ENCODE measurements at places on chromosomes 13 and 19.

DNA sequence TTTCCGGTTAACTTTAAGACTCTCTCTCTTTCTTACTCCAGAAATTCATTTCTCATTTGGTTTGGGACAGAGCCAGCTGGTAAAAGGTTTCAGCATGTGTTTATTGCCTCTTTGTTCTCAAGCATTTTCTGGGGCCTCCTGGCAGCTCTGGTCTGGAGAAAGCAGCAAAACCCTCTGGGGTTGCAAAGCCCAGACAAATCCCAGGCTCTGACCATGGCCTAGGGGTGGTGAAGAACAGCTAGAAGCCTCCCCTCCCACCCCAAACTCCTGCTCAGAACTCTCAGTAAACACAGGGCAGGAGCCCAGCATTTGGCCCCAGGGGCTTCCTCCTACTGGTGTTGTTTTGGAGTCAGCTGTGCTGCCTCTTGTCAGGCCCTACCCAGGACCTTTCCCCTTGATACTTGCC lies 124.2 kb upstream of the SERP2 start:
- no peak for DNase-seq

DNA sequence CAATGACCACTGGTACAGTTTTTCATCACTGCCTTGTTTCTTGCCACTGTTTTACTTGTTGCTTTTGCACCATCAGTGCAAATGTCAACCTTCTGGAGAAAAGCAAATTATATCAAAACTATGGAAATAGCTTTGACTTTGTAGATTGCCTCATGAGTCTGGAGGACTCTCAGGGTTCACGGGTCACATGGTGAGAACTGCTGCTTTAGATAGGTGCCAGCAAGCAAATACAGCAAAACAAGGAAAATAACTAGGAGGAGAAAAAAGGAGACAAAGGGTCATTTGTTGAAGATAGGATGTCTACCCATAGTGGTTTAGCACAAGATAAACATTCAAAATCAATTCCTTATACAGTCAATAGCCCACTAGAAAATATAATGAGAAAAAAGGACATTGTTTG lies 33.1 kb downstream of the POLR1D start:
- no peak for DNase-seq

DNA sequence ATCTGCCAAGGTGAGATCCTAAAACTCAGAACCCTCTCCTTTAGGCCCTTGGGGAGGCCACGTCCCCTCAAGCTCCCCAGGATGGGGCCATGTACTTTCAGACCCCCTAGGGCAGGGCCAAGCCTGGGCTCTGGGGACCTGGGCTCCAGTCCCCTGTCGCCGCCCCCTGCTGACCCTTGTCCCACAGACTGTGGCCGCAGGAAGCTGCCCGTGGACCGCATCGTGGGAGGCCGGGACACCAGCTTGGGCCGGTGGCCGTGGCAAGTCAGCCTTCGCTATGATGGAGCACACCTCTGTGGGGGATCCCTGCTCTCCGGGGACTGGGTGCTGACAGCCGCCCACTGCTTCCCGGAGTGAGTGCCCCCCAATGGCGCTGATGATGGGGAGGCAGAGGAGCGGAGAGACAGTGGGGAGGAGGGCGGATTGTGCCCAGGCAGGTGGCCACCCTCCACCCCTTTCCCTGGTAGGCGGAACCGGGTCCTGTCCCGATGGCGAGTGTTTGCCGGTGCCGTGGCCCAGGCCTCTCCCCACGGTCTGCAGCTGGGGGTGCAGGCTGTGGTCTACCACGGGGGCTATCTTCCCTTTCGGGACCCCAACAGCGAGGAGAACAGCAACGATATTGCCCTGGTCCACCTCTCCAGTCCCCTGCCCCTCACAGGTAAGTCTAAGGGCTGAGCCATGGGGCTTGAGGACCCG lies 18.8 kb downstream of the HPN start:
- DNase-seq, result no peak

- DNase-seq, result no peak
Observed at GRCh38 chr13:50611117-50611781, 232.2 kb downstream of the DLEU7 start.

DNA sequence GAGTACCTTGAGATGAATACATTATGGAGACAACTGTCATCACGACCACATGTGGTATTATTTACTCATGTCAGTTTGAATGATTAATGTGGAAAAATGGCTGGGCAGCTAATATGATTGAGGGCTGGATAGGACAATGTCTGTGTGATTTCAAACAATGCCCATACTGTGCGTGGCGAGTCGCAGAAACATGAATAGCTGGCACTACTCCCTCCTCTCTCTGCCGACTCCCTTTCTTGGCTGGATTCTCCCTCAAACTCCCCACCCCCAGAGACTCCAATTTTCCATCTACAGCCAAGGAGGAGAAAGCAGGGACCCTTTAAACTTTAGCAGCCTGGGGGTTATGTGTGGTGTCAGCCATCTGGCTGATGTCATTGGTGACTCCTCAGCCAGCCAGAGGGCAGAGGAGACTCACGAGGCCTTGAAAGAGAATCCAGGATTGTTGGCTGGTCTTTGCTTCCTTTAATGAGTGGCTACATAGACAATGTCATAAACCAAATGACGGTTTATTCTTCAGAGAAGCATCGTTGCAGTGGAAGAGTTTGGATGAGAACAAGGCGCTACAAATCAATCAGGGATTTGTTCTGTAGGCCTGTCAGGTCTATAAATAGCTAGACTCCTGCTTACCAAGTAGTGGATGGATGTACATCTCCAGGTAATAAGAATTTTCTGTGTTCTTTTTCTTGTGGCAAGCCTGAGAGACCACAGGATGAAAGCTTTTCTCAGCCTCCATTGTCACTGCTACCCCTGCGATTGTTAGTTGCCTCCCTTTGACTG lies 165.6 kb downstream of the DLEU7 start:
- DNase-seq, result no peak

DNA sequence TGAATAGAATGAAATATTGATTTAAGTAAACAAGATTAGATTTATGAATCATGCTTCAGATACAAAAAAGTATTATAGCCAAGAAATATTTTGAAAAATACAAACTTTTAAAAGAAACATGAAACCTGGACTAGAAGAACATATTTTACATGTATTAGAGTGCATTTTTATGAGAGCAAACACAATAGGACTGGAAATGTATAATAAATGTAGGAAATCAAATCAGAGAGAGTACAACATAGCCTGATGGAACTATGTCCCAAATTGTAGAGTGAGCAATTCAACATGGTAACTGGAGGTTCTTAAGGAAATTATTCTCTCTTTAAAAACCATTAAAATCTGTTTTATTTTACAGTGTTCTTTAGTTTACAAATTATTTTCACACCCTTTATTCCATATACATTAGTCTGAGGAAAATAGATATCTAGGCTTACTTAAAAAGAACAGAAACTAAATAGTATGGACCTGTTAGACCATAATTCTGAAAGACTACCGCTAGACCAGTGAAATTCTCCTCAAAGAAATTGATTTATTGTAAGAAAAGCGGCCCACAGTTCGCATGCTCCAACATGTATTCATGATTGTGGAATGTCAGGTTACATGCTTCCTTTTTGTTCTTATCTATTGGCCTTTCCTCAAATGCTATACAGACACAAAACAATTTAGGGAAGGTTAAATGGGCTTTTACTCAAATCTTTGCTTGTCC lies 1526.5 kb upstream of the SLC10A2 start:
- no peak for DNase-seq

- no peak for DNase-seq
Observed at GRCh38 chr13:32409561-32410421, 18.1 kb downstream of the N4BP2L1 start.

DNA sequence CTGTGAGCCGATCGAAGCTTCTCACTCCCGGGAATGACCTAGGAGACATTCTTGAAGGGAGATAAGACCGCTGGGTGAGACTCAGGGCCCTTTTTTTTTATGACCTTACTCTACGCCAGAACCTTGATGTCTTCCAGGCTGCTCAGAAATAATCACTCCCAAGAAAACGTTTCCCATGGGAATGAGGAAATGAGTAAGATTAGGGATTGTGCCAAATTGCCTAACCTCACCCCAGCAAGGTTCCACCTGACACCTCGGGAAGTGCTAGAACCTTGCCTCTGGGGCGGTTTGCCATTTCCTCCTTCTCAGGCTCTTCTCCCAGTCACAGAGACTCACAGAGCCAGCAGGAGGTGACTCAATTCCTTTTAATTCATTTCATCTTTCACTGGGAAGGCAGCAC lies 2.3 kb downstream of the SLC46A3 start:
- no peak for DNase-seq

DNA sequence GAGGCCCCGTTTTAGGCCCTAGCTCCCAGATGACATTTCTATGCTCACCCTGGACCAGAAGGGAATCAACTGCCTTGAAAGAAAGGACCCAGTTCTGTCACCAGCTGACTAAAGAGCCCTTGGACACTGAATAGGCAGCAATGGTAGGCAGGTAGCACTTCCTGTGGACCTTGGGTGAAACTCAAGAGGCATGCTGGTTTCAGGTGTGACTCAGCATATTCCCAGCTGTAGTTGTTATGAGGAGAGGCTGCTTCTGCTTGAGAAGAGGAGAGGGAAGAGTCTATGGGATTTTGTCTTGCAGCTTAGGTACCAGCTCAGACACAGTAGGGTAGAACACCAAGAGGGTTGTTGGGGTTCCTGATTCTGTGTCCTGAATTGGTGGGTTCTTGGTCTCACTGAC lies 37.9 kb upstream of the HTR2A start:
- no peak for DNase-seq

DNA sequence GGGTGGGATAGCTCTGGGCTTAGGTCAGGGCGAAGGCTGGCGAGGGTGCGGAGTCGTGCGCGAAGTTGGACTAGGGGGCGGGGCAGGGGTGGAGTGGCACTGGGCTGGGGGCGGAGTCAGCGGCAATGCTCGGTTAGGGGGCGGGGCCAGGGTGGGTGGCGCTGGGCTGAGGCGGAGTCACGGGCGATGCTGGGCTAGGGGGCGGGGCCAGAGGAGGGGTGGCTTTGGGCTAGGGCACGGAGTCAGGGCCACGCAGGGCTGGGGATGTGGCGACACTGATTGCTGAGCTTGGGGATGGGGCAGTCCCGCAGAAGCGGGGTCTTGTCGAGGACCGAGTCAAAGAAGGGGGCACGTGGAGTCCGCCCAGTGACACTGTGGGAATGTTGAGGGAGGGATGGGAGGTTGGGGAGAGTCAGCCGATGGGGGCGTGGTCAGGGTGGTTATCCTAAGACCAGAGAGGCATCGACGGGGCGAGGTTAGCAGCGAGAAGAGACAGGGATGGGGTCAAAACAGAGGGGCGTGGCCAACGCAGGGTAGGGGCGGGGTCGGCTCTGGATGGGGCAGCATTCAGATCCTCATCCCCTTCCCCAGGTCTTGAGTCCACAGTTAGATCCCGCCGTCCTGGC lies 8.7 kb downstream of the HOMER3 start:
- DNase-seq, result peak; percentile 84

GRCh38 chr19:45342911-45343310 lies 2.4 kb downstream of the KLC3 start:
- no peak for DNase-seq

- DNase-seq, result no peak
Observed at GRCh38 chr19:27647423-27647822, 1565.5 kb downstream of the UQCRFS1 start.

GRCh38 chr13:21287331-21287907 lies 111.0 kb downstream of the MRPL57 start:
- DNase-seq, result no peak

DNA sequence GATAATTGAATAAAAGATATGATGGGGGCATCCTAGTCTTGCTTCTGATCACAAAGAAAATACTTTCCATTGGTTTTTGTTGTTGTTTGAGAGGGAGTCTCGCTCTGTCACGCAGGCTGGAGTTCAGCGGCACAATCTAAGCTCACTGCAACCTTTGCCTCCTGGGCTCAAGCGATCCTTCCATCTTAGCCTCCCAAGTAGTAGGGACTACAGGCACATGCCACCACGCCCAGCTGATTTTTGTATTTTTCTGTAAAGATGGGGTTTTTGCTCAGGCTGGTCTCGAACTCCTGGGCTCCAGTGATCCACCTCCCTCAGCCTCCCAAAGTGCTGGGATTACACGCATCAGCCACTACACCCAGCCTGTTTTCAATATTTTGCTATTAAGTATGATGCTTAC lies 17.1 kb upstream of the PSMC4 start:
- DNase-seq, result no peak

DNA sequence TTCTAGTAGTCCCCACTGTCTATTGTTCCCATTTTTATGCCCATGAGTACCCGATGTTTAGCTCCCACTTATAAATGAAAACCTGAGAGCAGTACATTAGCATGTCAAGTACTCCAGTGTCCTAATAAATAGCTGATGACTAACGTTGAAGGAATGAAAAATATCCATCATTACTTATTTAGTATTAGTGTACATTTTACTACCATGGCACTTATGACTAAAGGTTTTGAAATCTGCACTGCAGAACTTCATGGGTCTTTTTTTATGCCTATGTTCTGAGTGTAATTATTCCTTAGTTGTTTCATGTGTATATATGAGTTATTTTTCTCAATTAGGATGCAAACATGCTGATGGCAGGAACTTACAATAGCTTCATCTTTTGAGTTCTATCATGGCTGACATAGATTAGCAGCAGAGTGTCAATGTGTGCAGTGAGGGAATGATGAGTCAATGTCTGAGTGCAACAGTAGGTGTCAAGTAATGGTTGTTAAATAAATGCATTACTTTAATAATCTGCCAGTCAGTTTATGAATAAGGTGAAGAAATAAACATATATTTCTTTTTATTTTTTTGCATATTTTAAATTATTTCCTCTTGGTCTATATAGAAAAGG lies 188.4 kb downstream of the ITGBL1 start:
- no peak for DNase-seq

DNA sequence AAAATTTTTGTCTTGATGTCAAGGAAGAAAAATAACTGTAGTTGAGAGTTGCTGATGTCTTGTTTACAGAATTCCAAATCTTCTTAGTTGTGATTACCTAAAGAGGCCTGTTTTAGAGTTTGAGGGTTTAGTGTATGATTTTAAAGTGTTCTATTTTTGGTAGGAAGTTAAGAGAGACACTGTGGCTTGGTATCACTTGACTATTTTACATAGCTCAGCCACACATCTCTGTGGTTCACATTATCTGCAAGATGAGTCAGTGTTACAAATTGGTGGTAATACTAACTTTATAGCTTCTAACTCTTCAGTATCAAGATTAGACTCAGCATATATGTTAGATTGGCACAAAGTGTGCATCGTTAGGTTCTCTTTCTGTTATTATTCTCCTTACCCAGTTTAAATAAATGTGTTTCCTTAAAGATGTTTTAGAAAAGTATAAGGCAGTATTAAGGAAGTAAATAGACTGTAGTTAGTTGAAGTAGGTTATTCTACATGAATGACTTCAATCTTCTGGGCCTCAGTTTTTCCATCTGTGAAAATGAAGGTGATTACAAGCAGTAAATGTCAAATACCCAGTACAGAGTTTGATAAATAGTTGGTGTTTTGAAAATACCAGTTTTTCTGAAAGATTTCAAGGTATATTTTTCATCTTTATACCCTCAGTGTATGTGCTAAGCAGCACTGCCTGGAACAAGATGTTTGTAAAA lies 33.4 kb downstream of the COG6 start:
- no peak for DNase-seq

DNA sequence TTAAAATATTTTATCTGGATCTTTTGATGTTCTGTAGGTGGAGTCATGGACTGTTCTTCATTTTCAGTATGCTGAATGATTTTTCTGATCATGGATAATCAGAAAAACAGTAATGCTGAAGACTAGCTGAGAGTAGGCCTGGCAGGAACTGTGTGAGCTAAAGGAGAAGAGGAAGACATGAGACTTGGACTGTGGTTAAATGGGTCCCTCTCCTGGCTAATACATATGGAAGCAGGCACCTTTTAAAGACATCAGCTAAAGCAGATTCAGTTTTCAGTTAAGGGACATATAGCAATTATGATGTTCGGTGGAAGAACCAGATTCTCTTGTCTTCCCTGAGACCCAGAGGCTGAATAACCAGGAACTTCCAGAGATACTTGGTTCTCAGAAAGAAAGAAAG lies 169.4 kb downstream of the OLFM4 start:
- no peak for DNase-seq

- no peak for DNase-seq
Observed at GRCh38 chr13:32008518-32009175, 22.9 kb upstream of the FRY start.
